ENCODE measurements at places on chromosomes 5 and 9.
A peak's percentile ranks its signal among the peaks of the same experiment; 100 is the strongest.

DNA sequence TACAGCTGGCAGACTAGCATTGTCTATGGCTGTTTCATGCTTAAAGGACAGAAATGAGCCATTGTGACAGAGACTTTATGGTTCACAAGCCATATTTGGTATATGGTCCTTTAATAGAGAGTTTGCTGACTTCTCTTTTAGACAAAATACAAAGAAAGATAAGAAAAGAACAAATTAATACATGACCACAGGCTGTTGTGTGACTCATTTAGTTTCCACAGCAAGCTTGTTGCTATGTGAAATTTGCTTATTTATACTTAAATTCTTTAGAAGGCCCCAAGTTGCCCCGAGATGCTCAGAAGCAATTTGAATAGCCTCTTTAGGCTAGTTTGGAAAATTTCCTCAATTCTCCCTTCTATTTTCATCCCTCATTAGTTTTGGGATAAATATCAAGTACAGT lies 315.3 kb upstream of the RPS23 start:
- H3K36me3 ChIP-seq = no peaks in the 10 kb centered on the region
- no peaks in the 10 kb centered on the region for H3K4me1 ChIP-seq
- H3K27me3 ChIP-seq = peaks cover 6% of the 10 kb centered on the region
- no peak for DNase-seq
- no peak overlapping the region for H3K4me3 ChIP-seq

GRCh38 chr5:177384134-177384533 lies at the start of gene SLC34A1:
Gene SLC34A1 (plus strand): TSS chr5:177384434. CDS start chr5:177385742, 1,308 bp downstream.
- DNase-seq = no peak
- peaks cover 34% of the 10 kb centered on the region for H3K4me1 ChIP-seq
- no peak within 1 kb of the TSS for H3K27ac ChIP-seq
- H3K27me3 ChIP-seq = no peaks in the 10 kb centered on the region
- no peak within 1 kb of the TSS for H3K4me3 ChIP-seq

DNA sequence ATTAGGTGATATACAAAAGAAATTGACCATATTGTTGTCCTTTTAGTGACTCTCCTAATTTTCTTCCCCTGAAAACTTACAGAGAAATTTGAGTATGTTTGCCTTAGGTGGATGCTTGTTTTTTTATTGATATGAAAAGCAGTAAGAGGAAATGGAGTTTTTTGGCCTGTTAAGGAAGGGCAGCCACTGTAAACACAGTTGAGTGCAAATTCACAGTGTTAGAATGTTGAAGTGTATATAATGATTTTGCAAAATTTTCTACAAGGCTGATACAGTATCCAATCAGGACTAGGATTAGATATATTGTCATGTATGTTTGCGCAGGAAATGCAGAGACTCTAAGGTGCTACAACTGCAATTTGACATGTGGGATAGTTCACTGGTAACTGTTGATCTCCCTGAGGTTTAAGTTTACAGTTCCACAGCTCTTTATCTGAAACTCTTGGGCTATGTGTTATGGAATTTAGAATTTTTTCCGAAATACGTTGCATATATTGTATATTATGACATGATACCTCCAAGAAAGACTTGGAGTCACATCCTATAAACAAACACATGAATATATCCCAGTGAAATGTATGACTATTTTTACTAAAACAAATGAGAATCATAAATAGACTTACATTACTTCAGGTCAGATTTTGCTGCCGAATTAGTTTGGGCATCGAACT lies 62.5 kb downstream of the FXN start:
- no peaks in the 10 kb centered on the region for H3K27me3 ChIP-seq
- no peak overlapping the region for H3K27ac ChIP-seq
- no peaks in the 10 kb centered on the region for H3K36me3 ChIP-seq

DNA sequence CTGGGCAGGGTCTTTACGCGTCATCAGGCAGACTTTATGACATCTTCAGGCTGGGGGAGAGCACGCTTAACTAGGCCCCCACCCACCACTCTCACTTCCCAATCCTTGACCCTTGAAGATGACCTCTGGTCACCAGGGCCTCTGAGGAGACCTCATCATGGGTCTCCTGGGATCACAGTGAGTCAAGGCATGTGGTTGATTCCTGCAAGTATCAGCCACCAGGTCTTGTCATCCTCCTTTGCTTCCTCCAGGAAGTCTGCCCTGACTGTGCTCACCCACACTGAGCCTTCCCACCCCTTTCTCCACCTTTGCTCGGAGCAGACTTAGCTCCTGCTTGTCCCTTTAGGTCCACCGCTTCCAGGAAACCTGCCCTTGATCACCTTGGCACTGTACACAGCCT lies 17.3 kb downstream of the ODF2 start:
- no peak for DNase-seq
- peaks cover 46% of the 10 kb centered on the region for H3K36me3 ChIP-seq
- H3K4me3 ChIP-seq = no peak overlapping the region
- H3K27ac ChIP-seq = no peak overlapping the region

DNA sequence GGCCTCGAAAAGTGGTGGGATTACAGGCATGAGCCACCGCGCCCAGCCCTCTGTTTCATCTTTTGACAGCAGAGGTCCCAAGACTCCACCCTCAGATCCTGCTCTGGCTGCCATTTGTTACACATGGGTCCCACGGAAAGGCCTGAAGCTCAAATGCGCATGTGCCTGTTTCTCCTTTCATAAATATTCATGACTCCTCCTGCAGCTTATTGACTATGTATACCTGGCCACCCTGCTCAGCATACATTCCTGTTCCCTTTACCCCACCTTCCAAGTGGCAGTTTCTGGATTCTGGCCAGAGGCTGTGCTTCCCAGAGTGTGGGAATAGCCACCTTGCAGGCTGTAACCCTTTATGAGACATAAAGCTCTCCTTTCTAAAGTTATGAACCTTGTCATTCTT lies 46.5 kb downstream of the AUH start:
- no peaks in the 10 kb centered on the region for H3K27me3 ChIP-seq
- H3K4me3 ChIP-seq = no peak overlapping the region
- H3K27ac ChIP-seq = no peak overlapping the region

DNA sequence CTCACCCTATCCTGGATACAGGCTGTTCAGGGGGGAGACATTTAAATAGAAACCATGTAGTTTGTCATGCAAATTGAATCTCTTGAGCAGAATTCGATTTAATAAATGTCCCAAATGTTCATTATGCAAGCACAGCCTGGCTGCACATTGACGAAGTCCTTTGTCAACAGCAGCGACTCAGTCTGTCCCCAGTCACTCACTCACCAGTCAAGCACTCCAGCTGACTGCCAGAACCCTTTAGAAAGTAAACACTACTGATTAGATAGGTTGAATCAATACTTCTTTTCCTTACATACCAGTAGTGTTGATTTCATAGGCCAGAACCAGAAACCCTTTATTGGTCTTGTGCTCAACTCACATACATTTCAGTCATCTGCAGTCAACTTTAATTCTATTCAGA lies 27.5 kb downstream of the CDH6 start:
- H3K36me3 ChIP-seq = no peaks in the 10 kb centered on the region
- H3K27ac ChIP-seq = no peak overlapping the region
- no peak for DNase-seq
- peaks cover 4% of the 10 kb centered on the region for H3K27me3 ChIP-seq

DNA sequence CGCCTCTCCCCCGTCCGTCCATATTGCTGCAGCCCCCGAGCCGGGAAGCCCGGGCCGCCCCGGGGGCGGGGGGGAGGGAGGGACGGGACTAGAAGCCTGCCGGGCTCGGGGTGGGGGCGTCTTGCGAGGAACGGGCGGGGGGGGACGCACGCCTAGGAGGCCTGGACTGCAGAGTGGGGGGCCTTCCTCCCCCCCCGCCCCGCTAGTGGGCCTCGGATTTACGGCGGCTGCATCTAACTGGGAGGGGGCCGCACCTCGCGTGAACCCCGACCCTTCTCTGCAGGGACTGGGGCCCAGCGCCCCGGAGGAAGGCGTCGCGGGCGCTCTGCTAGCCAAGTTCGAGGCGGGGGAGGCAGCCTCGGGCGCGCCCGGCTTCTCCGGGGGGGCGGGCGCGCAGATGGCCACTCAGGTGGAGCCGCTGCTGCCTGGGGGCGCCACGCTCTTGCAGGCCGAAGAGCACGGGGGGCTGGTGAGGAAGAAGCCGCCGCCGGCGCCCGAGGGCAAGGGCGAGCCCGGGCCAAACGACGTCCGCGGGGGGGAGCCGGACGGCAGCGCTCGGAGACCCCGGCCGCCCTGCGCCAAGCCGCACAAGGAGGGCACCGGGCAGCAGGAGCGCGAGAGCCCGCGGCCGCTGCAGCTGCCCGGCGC lies at the start of gene LARP1:
LARP1 (plus strand) TSS at position 17 of the 648 bp plus-strand sequence; CDS start at position 398, 381 bp downstream.
- peak within 1 kb of the TSS; percentile 97 for H3K4me3 ChIP-seq
- H3K36me3 ChIP-seq = peaks cover 18% of the 10 kb centered on the region
- H3K4me1 ChIP-seq = peaks cover 42% of the 10 kb centered on the region

- H3K27ac ChIP-seq = no peak overlapping the region
- H3K36me3 ChIP-seq = no peaks in the 10 kb centered on the region
- H3K4me1 ChIP-seq = no peaks in the 10 kb centered on the region
These were observed 56.9 kb downstream of the ZNF618 start for GRCh38 chr9:113932906-113933584.

DNA sequence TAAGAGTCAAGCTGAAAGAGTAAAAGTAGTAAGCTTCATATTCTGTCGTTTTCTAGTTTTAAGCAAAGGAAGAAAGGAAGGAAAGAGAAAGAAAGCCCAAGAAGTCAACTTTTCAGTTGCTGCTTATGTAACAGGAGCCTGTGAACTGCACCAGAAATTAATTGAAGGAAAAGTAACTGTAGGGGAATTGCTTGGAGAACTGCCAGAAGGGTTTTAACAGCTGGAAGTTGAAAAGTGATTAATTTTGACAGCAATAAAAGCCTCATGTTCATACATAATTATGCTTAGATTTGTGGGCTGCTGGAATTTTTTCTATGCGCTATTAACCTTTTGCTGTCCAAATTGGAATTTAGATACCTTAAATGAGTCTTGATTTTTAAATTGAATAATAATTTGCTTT lies 255.7 kb downstream of the ENC1 start:
- peaks cover 12% of the 10 kb centered on the region for H3K27me3 ChIP-seq
- no peaks in the 10 kb centered on the region for H3K36me3 ChIP-seq
- H3K4me3 ChIP-seq = no peak overlapping the region
- no peak for DNase-seq

DNA sequence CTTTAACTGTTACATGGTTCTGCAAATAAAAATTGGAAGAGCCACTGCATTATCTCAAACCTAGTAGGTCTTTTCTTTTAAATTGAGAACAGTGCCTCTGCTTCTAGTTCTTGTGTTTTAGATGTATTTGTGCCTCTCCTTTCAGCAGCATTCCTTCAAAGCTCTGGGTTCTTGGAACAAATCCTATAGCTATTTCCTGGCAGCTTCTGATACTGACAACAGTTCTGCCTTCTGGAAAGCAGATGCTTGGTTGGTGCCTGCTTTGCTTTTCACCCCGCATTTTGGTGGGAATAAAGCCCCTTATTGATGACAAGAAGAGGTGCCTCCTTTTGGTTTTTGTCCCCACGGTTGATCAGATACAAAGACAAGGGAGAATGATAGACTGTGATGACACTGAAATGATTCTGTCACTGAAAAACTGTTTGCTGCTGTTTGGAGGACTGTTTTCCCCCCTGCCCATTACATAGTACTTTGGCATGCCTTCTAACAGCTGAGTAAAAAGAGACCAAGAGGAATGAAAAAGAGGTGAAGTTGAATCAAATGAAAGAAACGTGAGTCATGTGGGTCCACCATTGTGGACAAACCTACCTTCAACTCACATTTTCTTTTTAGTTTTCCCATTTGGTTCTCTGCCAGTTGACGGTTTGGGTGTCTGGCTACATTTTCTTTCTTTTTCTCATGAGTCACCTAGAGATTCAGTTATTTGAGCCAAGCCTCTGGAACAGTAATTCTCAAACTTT lies 5.6 kb downstream of the PTCD2 start:
- no peak for DNase-seq
- H3K27me3 ChIP-seq = no peaks in the 10 kb centered on the region
- H3K4me3 ChIP-seq = no peak overlapping the region
- peaks cover 47% of the 10 kb centered on the region for H3K36me3 ChIP-seq

GRCh38 chr5:175317872-175318271 lies 126.1 kb downstream of the DRD1 start:
- no peak overlapping the region for H3K27ac ChIP-seq
- H3K4me3 ChIP-seq = no peak overlapping the region
- H3K36me3 ChIP-seq = no peaks in the 10 kb centered on the region
- peaks cover 8% of the 10 kb centered on the region for H3K27me3 ChIP-seq
- no peak for DNase-seq

- peaks cover 18% of the 10 kb centered on the region for H3K4me1 ChIP-seq
- no peak overlapping the region for H3K27ac ChIP-seq
- no peak overlapping the region for H3K4me3 ChIP-seq
- peaks cover 16% of the 10 kb centered on the region for H3K36me3 ChIP-seq
- DNase-seq = no peak
- H3K27me3 ChIP-seq = peaks cover 18% of the 10 kb centered on the region
These were observed 4.8 kb upstream of the ENTPD8 start for GRCh38 chr9:137445930-137446431.

DNA sequence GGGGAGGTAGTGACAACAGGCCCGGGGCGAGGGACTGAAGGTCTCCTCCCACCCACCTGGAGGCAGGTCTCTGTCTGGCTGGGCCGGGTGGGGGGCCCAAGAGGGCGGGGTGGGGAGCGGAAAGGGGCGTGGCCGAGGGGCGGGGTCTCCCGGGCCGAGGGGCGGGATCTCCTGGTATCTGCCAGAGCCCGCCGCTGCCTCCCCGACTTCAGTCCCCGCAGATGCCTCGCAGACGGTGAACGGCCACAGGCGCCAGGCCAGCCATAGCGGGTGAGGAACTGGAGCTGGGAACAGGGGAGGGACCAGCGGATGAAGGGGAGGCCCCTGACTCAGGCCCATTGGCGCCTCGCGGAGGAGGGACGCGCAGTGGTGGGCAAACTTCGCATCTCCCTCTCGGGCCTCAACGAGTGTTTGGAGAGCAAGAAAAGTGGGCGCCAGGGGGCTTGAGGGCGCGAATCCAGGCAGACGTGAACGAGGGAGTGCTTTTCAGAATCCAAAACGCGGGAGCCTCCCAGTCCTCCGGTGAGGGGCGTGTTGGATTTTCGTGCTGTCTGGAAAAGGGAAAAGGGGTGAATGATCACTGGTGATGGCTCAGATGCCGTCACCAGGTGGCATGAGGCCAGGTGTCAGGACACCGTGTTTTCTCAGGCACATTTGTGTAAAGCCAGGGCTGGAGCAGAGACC lies at the start of gene ADGRD2:
ADGRD2 (plus strand) TSS at position 211 of the 684 bp plus-strand sequence. CDS start 1,216 bp downstream, outside the sequence.
- peaks cover 33% of the 10 kb centered on the region for H3K27me3 ChIP-seq
- peak; percentile 16 for DNase-seq
- no peak within 1 kb of the TSS for H3K4me3 ChIP-seq
- H3K4me1 ChIP-seq = no peaks in the 10 kb centered on the region
- H3K27ac ChIP-seq = no peak within 1 kb of the TSS

DNA sequence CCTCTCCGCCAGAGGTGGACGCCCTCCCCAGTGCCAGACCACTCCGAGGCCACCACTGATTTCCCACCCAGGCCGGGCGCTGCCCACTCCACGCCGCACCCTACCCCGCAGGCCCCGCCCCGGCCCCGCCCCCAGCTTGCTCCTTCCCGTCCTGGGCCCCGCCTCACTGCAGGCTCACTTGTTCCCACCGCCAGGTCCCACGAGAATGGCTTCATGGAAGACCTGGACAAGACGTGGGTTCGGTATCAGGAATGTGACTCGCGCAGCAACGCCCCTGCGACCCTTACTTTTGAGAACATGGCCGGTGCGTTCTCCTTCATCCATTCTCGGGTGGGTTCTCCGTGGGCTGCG lies 6.5 kb downstream of the LRRC26 start:
- H3K36me3 ChIP-seq = no peaks in the 10 kb centered on the region
- no peak overlapping the region for H3K4me3 ChIP-seq
- H3K4me1 ChIP-seq = peaks cover 9% of the 10 kb centered on the region
- DNase-seq = no peak
- peaks cover 39% of the 10 kb centered on the region for H3K27me3 ChIP-seq
- no peak overlapping the region for H3K27ac ChIP-seq

GRCh38 chr5:41927604-41928003 lies 2.5 kb downstream of the FBXO4 start:
- peaks cover 25% of the 10 kb centered on the region for H3K36me3 ChIP-seq
- peaks cover 11% of the 10 kb centered on the region for H3K4me1 ChIP-seq
- no peak overlapping the region for H3K27ac ChIP-seq
- DNase-seq = no peak
- no peak overlapping the region for H3K4me3 ChIP-seq
- no peaks in the 10 kb centered on the region for H3K27me3 ChIP-seq

Data from activated CD8-positive, alpha-beta T cell treated with anti-CD3 and anti-CD28 coated beads for 36 hours (primary cell).